ENCODE measurements at places on chromosomes 4 and X.

- DNase-seq: no peak
Measured at GRCh38 chr4:25031077-25031621, 403 bp upstream of the LGI2 start.

DNA sequence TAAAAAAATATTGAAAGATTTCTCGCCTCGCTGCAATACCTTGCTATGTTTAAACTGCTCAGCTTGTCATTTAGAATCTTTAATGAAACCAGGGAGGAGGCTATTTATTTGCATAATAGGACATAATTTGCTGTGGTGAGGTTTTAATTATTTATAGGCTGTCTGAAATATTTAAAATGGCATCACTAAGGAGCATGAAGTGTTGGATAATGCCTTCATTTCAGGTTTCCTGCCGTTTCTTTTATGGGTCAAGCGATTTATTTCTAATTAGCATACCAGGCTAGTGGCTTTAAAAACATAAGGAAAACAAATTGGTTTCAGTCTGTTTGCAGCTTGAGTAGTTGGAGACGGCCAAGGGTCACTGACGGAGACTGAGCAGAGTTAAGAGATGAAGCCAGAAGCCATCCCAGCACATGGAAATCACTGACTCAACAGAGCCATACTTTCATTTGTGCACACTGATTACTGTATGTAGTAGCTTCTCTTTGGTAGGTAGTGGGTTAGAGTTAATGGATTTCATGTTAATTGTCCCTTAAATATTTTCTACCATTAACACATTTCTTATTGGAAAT, 1962.4 kb upstream of the TENM3 start:
- no peak for DNase-seq

GRCh38 chr4:60737858-60738257, 462.3 kb upstream of the ADGRL3 start:
- no peak for DNase-seq

GRCh38 chr4:55781812-55782211, 37.8 kb upstream of the EXOC1L start:
- DNase-seq: no peak

- DNase-seq: no peak
Measured at GRCh38 chr4:472881-473569, 25.9 kb downstream of the ZNF721 start.

- no peak for DNase-seq
Measured at GRCh38 chr4:41451961-41452360, 86.0 kb upstream of the LIMCH1 start.

- peak; percentile 23 for DNase-seq
Measured at GRCh38 chr4:82293304-82293703, 80.5 kb downstream of the HNRNPD start.
